Stimulated activated CD4-positive, alpha-beta T cell treated with anti-CD3 and anti-CD28 coated beads, Interleukin-4, amount 100 ng/mL, for 48 hours (primary cell): ENCODE measurements at places on chromosomes 3 and 15.

- DNase-seq = peak; percentile 50
Observed at GRCh38 chr3:196073255-196073753, 8.6 kb downstream of the TFRC start.

GRCh38 chr3:54122324-54123002 is at the start of gene CACNA2D3:
CACNA2D3 (plus strand) TSS chr3:54122552.
- DNase-seq = no peak

DNA sequence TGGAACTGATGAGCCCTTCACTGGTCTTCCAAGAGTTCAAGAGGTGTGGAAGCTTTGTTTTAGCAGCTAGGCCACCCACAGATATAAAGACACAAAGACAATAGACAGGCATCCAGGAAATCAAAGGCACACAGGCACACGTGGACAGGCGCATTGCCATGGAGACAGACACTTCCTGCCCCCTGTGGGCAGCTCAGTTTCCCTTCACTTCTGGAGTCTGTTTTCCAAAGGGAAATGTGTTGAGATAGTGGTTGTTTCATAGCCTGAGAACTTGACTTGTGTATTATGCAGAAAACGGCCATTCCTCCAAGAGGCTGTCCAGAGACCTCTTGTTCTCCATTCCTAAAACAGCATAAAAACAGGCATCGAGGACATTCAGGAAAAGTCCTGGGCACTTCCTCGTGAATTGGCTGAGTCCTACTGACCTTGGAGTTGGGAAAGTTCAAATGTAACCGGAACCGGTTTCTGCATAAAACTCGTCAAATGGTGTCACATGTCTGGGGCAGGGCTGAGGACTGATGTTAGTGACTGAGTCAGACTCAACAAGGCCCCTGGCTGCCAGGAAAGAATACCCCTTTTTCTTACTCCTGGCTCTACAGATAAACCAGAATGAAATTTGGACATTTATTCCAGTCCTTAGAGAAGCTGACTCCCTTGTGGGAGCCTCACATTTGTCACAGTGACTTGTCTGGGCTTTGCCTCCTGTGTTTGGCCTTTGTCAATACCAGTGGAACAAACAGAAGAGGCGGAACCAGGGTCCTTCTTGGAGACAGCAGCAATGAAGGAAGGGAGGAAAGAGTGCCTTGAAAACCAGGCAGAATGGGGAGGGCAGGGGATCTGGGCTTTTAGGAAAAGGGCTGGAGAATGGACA is 1.3 kb downstream of the ALPK3 start:
- no peak for DNase-seq

DNA sequence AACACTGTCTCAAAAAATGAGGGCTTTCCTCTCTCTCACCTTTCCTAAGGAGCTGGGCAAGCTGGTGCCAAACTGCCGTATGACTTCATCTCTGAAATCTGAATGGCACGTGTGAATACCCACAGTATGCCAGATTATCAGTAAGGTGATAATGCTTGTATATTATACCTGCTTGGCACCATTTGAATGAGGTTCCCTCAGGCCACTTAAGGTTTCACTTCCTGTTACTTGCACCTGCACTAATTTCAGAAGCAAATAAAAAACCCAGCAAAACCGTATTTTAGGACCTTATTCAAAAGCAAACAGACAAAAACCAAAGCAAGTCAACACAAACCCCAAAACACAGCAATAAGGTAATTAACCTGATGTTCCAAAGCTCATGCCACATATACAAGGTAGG is 19.7 kb downstream of the FOXP1 start:
- DNase-seq = no peak

- no peak for DNase-seq
Observed at GRCh38 chr3:65107174-65107573, 419.4 kb upstream of the ADAMTS9 start.

GRCh38 chr3:138879541-138880380 is 45.0 kb upstream of the PIK3CB start:
- DNase-seq = no peak

DNA sequence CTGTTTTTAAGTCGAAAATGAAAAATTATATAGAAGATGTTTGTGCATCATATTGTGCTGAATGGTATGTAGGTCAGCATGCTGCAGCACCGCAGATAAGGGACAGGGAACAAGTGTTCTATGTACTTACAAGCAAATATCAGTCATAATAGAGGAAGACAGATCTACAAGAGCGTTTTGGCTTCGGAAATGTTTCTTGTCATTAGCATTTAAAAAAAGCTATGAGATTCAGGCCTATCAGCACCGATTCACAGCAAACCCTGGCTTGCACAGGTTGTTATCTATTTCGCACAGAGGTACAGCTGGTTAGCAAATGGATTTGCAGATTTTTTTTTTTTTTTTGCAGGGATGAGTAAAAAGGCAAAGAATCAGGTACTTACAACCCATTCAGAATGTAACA is 204.2 kb upstream of the TBC1D5 start:
- no peak for DNase-seq

DNA sequence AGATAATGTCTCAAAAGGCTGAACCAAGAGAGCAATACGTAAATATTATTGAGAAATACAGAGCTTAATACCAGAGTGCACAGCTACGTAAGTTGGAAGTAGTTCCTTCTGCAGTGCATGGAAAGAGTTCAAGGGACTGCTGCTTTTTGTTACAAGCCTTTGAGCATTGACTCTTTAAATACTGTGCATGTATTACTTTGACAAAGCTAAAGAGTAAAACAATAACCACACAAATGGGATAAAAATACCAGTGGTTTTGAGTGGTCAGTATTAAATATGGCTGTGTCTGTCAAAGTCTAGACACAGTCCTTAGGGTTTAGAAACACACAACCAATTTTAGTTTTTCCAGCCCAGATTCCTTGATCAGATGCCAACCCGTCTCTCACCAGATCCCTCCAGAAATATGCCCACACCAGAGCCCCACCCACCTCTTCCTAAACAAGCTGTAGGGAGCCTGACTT is 62.1 kb downstream of the SSR3 start:
- no peak for DNase-seq

DNA sequence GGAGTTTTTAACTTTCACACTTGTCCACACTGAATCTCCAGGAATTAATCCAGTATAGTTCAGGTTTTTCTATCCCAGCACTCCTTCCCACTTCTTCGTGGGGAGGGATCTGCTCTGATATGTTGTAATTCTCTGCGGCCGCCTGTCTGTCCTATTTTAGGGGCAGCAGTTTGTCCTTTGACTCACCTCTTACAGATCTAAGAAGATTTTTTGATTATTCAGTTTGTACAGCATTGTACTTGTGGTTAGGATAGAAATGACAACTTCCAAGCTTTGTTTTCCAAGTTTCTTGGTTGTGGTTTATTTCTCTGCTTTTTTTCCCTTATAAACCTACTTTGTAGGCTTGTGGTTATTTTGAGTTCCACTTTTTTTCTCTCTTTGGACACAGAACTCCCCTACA is 601.7 kb downstream of the SI start:
- DNase-seq = no peak

DNA sequence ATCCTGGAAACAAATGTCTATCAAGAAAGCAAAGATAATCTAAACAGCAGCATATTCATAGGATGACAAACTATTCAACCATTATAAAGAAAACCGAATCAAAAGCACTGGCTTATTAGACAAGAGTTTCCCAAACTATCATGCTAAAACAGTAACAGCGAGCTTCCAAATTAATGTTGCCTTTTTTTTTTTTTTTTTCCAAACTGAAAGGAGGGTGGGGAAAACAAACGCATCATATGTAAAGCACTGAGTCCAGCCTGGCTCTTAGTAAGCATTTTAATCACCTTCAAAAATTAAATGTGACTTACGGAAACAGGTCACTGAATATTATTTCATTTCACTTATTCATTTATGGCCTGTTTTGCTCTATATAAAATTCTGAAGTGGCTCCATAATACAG is 2.3 kb downstream of the TJP1 start:
- no peak for DNase-seq

DNA sequence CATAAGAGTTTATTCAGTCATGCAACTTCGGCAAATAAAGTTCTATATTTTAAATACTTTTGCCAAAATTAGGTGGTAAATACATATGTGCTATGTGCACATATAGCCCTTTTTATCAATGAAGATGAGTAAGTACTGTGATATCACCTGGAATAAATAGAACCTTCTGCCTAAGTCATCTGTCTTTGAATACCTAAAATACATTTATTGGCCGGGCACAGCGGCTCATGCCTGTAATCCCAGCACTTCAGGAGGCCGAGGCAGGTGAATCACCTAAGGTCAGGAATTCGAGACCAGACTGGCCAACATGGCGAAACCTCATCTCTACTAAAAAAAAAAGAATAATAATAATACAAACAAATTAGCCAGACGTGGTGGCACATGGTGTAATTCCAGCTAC is 73.8 kb upstream of the FLNB start:
- no peak for DNase-seq

DNA sequence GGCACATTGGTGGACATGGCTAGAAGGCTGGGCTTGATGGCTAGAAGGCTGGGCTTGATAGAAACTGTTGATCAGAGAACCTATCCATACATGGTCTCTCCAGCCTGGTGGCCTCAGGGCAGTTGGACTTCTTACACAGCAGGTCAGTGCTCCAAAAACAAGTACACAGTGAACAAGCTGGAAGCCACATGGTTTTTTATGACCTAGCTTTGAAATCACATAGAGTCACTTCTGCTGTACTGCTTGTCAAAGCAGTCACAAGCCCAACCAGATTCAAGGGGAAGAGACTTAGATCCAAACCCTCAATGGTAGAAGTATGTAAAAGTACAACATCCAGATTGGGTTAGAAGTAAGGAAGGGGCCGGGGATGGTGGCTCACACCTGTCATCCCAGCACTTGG is 89.4 kb upstream of the HES1 start:
- DNase-seq = no peak

DNA sequence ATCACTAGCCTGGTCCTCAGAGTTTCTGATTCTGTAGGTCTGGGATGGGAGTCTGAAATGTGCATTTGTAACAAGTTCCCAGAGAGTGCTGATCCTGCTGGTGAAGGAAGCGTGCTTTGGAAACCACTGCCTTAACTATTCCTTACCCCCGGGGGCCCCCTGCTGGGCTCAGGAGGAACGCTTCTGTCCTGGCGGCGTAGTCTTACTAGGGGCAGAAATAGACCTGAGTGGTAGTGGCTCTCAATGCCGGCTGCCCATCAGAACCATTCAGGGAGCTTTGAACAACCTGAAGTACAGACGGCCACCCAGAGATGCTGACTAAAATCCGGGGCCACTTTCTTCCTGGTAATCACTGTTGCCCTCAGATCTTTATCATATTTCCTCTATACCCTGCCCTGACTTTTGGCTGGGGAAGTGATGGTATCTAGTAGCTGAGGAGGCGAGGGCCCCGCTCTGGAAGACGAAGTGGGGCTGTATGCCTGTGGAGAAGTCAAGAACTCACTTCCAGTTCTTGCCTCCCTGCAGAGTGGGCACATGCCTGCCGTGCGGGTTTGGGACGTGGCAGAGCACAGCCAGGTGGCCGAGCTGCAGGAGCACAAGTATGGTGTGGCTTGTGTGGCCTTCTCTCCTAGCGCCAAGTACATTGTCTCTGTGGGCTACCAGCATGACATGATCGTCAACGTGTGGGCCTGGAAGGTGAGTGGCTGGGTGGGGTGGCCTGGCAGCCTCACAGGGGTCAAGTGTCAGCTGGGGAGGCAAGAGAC is 16.3 kb upstream of the JMJD7 start:
- DNase-seq = peak; percentile 68

DNA sequence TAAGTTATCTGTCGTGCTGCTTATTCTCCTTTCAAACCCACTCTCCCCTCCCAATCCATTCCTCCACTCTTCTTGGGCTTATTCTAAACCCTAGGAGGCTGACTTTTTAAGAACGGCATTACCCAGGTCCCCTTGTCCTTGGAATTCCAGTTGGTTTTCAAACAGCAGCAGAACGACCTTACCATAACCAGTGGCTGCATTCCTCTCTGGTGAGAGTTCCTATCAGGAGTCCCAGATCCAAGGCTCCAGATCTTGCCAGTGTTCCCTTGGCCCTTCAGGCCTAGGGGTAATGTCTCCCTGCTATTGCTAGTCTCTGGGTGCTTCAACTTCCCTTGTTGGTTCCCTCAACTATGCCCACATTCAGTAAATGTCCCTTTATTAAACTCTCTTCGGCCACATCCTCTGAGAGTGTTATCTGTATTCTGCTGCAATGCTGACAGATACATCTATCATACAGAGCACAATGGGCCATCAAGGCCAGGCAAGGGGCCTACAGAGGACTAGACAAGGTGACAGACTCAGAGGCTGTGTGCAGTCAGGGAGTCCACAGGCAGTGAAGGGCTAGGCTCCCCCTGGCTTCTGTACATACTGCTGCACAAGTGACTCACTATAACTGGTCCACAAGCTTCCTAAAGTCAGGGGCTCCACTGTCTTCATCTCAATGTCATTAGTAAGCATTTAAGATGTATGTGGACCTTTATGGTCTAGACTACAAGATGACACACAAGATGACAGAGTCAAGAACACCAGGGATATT is 10.1 kb downstream of the LYSMD2 start:
- DNase-seq = no peak

DNA sequence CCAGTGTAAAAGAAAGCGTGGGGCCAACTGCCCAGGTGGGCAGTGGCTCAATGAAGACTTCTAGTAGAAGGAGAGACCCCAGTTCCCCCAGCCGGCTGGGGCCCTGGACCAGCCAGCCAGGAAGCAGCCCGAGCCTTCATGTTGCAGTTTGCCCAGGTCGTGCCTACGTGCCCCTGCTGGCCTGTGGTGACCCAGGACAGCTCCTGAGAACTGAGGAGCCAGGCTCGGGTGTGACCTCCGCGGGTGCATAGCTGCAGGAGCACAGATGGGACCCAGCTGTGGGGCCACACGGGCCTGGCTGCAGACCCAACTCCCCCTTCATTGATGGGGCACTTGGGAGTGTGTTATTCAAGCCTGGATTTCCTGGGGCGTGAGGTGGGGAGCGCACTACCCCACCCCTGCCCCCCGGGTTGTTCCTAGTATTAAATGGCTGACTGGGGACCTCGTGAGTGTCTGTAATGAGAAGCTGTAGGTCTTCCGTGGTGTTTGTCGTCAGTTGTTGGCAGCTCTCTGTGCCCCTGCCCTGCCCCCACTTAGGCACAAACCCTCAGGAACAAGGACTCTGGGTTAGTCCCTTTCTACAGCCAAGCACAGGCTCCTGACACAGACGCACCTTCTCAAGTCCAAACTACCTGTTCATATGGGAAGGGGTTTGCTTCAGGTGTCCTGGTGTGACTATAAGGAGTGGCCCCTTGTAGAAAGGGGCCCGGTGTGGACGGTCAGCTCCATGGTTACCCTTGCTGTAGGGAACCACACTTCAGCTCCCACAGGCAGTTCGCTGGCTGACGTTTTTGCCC is 39.1 kb downstream of the IDH2 start:
- DNase-seq = no peak

GRCh38 chr3:61768284-61769037 is 207.1 kb downstream of the PTPRG start:
- DNase-seq = no peak
